EH (cell line): ENCODE measurements at places on chromosomes 3 and 15.

DNA sequence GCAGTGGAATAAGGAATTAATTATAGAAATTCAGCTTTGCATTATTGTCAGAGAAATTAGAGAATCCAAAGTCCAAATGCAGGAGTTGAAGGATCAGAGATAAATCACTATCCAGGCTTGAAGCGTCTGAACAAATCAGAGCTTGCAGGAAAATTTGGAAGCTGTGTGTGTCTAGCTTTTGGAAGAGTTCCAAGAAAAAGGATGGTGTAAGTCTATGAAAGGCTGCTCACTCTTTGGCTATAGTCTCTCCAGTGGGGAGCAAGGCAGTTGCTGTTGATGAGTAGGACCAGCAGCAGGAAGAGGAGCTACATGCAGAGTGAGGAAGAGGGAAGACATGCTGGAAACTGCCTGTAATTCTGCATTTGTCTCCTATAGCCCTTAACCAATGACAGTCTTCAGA is 464.3 kb upstream of the GRM7 start:
- DNase-seq, result no peak

GRCh38 chr15:68371160-68371559 is 60.8 kb downstream of the ITGA11 start:
- DNase-seq, result no peak

DNA sequence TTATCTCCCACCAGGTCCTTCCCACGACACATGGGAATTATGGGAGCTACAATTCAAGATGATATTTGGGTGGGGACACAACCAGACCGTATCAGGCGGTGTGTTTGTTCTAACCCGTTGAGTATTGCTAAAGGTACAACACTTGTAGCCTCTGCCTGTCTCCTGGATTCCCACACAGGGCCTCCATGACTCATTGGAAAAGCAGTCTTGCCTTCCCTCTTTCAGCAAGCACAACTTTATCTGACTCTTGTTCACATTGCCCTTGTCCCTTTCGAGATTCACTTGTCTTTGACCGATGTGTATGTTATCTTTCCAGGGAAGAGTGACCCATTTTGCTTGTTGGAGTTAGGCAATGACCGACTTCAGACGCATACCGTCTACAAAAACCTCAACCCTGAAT is 152.3 kb downstream of the MCTP2 start:
- DNase-seq, result peak; percentile 16

- DNase-seq, result peak; percentile 62
These were observed 27.8 kb upstream of the ITPKA start for GRCh38 chr15:41465822-41466421.

GRCh38 chr15:89845305-89845893 is 30.7 kb upstream of the ANPEP start:
- peak; percentile 92 for DNase-seq

DNA sequence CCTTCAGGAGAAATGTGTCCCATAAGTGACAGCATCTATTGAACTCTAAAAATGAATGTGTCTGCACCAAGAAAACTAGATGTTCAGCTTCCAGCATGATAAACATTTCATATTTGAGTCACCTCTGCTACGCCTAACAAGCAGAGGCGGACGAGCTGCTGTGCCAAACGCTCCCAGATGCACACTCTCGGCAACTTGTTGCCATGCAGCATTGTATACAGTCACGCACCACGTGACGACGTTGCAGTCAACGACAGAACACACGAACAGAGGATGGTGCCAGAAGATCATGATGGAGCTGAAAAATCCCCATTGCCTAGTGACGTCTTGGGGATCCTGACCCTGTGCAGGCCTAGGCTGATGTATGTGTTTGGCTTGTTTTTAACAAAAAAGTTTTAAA is 137.5 kb downstream of the XXYLT1 start:
- DNase-seq, result peak; percentile 24

- no peak for DNase-seq
These were observed 31.4 kb upstream of the ABHD5 start for GRCh38 chr3:43659250-43659880.
